ENCODE measurements at places on chromosomes 12 and 14. TPM values are rescaled to one million over a fixed set of nuclear protein-coding genes. Genes with fewer than 3 reads are reported as not detected.
A peak's percentile ranks its signal among the peaks of the same experiment; 100 is the strongest.

GRCh38 chr14:100727086-100727872 is 587 bp downstream of the DLK1 start:
- H3K27me3 ChIP-seq: peaks cover 27% of the 10 kb centered on the region

DNA sequence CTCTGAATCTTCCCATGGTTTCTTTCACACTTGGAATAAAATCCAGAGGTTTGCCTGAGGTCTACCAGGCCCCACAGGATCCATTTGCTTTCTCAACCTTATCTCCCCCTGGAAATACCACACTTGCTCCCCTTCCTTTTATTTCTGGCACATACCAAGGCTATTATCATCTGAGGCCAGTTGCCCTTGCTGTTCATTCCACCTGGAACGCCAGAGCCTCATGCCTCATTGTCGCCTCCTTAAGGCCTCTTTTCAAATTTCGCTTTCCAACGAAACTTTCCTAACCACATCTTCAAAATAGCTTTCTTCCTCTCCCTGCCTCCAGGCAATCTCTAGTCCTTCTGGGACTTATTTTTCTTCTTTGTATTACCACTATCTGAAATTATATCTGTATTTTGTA is 11.2 kb upstream of the LRIG3 start:
- no peak overlapping the region for H3K27ac ChIP-seq
- H3K27me3 ChIP-seq: no peaks in the 10 kb centered on the region
- H3K36me3 ChIP-seq: no peaks in the 10 kb centered on the region
- no peak for DNase-seq

- peaks cover 74% of the 10 kb centered on the region for H3K36me3 ChIP-seq
- H3K4me3 ChIP-seq: peak overlapping the region; percentile 94
- peak overlapping the region; percentile 100 for H3K27ac ChIP-seq
- DNase-seq: peak; percentile 79
Observed at GRCh38 chr12:47885012-47885501, 19.7 kb downstream of the VDR start.

Gene CCDC197
- not detected for total RNA-seq

DNA sequence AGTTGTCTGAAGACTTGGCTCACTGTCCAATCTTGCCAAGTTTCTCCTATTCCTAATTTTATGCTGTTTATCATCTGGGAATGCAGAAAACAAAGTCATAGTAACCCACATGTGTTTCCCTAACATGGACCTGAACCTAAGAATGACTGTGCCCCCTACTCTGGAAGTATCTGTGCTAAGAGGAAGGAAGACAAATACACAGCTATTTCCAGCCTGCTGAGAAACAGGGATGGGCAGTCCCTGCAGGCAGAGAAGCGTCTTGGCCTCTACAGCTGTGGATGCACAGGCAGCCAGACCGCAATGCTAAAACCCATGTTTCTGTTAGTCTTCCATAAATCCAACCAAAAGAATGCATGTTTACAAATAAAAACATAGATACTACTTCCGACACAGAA is 56.2 kb downstream of the DUSP16 start:
- peak overlapping the region; percentile 93 for H3K27ac ChIP-seq
- H3K4me3 ChIP-seq: peak overlapping the region; percentile 63
- peaks cover 35% of the 10 kb centered on the region for H3K36me3 ChIP-seq
- H3K27me3 ChIP-seq: no peaks in the 10 kb centered on the region
